Brain microvascular endothelial cell (primary cell): ENCODE measurements at places on chromosomes 4 and X.

- peak; percentile 14 for DNase-seq
Observed at GRCh38 chrX:54452920-54453319, 12.7 kb downstream of the TSR2 start.

DNA sequence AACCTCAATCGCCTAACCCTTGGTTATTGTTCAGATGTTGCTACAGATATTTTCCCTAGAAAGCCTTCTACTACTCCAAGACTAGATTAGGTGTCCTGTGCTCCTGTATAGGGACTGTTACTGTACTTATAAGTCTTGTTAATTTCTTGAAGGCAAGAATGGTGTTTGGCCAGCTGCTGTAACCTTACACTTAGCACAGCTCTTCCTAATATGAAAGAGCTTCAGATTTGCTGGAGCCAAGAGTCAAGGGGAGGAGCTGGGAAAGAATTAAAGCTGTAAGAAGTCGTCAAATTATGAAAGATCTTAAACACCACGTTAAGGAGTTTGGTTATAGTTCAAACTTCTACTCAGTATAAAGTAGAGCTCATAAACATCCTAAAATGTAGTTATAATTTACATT lies 245.9 kb upstream of the TLL1 start:
- DNase-seq: no peak

DNA sequence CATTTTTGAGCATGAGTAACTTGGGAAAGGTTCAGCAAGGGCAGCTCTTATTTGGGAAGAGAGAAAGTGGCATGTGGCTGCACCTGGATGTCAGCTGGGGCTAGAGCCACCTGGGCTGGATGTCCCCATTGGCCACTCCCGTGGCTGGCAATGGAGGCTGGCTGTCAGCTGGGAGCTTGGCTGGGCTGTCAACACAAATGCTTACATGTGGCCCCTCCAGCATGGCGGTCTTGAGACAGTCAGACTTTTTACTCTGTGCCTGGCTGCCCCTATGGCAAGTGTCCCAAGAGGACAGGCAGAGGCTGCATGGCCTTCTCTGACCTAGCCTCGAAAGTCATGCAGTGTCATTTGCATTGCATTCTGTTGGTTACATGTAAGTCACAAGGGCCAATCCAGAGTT lies 99.6 kb downstream of the FAM53A start:
- DNase-seq: no peak

DNA sequence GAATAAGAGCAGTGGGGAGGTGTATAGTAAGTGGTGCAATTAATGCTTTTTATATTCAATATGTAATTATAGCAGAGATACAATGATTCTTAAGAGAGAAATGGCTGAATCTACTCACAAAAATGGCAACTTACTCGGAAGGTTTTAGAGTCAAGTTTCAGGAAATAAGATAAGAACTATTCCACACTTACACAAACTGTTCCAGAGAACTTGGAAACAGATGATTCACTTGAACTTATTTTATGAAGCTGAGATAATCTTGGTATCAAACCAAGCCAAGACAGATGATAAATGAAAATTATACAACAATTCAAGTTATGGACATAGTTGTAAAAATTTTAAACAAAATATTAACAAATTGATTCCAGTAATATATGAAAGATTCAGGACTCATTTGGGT lies 311.3 kb upstream of the HS3ST1 start:
- no peak for DNase-seq
